Right hindlimb (tissue), 1 donor: ENCODE measurements at places on chromosomes 3 and 15.
A peak's percentile ranks its signal among the peaks of the same experiment; 100 is the strongest.

- no peak for DNase-seq
Observed at GRCh38 chr3:24595796-24596195, 101.1 kb upstream of the THRB start.

DNA sequence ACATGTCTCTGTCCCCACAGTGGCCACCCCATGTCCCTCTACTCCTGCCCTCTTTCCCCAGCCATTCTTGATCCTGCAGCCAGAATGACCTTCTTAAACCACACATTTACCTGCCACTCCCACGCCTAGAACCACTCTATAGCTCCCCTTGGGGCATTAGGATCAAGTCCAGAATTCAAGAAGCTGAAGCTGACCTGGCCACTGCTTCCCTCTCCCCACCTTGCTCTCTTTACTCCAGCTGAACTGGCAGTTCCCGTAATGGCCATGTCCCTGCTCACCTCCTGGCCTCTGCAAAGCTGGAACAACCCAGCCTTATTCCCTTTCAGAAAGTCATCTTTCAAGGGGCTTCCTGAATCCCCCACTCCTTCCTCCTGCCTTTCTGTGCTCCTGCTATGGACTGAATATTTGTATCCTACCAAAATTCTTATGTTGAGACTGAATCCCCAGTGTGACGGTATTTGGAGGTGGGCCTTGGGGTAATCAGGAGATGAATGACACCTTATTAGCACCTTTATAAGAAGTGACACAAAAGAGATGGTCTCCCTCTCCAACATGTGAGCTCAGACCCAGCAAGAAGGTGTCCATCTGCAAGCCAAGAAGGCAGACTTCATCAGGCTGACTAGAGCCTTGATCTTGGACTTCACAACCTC is 3.8 kb downstream of the CSRNP1 start:
- no peak for DNase-seq

DNA sequence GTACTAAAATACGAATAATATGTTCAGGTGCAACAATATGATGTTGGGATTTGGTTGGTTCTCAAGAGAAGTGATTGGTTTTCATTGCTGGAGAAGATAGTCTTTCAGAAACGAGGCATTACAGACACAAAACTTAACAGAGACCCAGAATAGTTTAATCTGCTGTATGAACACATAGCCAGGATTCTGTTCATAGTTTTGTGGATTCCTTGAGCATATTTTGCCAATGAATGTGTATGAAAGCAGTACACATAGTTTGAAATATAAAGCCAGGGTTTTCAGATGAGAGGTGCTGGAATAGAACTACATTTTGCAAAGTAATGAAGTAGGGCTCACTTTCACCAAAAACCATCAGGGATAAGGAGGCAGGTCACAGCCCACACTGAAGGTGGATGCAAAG is 5.7 kb upstream of the MCTP2 start:
- DNase-seq, result no peak

GRCh38 chr3:168839653-168840052 is 743.9 kb upstream of the GOLIM4 start:
- no peak for DNase-seq

DNA sequence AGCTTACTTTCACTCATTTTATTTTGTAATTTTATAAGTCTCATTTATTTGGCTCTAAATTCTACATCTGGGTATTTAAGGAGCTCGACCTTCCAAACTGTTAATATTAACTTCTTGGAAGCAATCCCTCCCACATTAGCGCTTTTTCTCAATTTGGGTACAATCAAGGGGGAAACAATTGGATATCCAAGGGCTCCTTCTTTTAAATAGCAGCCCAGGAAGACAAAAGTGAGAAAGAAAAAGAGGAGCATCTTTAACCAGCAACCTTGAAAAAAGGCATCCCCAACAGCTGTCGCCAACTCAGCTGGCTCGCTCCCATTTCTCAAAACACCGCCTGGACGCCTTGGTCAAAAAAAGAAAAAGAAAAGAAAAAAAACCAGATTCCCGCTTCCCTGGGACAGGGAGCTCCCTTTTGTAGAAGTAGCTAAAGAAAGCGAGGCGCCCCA is 873 bp downstream of the C3orf70 start:
- no peak for DNase-seq

- no peak for DNase-seq
Observed at GRCh38 chr3:62892951-62893350, 17.7 kb upstream of the CADPS start.

GRCh38 chr15:98160236-98160635 is 199.7 kb downstream of the ARRDC4 start:
- peak; percentile 38 for DNase-seq

GRCh38 chr3:43696441-43696840 is 5.7 kb downstream of the ABHD5 start:
- DNase-seq, result no peak

GRCh38 chr3:174186377-174186989 is 672.7 kb upstream of the NAALADL2 start:
- DNase-seq, result no peak
